ENCODE measurements at places on chromosomes 5 and 9.

DNA sequence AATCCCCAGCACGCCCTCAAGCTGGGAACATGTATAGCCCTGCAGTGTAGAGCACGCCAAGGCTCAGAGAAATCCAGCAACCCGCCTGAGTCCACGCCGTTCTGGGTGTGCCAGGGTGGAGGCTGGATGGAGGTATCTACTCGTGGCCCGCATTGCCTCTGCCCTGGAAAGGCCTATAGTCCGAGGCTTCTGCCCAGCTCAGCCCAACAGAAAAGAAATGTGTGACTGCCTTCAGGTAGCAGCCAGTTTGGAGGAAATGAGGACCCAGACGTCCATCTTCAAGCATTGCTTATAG is 18.2 kb downstream of the S1PR3 start:
- no peak for DNase-seq

GRCh38 chr9:18866121-18866831 is 166.7 kb downstream of the SAXO1 start:
- DNase-seq, result no peak

DNA sequence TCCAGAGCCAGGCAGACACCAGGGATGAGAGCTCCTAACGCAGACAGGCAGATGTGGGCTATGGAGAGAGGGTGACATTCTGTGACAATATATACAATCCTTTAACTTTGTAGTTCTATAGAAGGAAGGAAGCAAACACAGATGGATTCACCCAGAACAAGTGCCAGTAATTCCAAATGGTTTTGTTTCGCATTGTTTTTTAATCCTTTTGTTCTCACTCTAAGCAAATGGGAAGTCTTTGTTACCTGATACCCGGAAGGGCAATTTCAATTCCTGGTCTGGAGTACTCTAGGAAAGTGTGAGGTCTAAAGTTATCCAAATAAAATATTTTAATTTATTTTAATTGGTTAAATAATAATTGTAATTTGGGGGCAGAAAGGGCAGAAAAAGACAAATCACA is 2.5 kb downstream of the FRMD3 start:
- no peak for DNase-seq

DNA sequence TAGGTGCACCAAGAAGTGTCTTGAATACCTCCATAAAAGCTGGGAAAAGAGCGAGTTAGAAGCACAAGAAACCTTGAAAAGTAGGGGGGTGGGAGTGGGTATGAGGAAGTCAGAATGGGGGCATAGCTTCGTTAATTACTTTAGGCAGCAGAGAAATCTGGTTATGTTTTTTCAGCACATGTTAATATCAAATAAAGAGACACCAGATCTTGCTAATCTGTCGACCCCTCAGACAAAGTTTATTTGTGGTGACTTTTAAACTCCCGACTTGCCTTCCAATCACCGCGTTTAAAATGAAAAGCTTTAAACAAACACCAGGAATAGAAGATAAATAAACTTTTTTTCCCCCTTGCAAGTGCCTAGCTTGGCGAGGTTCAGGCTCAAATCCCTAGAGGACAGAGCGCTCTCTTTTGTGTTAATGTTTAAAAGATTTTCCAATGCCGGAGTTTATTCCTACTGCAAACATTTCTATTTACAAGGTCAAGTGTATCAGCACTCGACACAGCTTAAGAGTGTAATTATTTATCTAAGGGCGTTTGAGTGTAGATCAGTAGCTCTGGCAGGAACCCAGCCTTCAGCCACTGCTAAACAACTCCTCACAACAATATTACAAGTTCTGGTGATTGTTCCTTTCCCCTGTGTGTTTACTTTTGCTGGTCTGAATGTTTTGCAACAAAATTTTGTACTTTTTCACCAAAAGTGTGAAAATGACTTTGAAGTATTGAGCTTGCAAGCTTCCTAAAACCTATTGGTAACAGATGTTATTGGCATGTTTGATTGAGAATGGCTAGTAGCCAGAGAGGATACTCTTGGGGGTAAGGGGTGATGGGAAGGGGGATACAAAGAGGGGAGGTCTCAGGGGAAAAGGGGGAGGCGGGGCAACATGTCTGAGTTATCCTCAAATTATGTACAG is 3.8 kb downstream of the GAS1 start:
- no peak for DNase-seq

DNA sequence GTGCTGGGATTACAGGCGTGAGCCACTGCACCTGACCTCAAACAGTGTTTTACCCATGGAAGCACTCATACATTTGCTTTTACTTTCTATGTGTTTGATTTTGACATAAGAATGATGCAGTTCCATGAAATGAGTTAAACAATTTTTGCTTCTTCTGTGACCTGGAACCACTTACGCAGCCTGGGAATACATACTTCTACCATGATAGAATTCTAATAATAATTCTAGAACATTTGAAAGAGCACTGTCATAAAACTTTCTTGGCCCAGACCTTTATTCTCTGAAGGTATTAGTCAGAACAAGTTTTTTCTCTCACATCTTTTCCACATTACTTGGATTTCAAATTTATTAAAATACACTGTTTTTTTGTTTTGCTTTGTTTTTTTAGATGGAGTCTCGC is 25.3 kb upstream of the COL5A1 start:
- DNase-seq, result no peak

- no peak for DNase-seq
Observed at GRCh38 chr5:122719991-122720746, 54.7 kb upstream of the SNX2 start.

DNA sequence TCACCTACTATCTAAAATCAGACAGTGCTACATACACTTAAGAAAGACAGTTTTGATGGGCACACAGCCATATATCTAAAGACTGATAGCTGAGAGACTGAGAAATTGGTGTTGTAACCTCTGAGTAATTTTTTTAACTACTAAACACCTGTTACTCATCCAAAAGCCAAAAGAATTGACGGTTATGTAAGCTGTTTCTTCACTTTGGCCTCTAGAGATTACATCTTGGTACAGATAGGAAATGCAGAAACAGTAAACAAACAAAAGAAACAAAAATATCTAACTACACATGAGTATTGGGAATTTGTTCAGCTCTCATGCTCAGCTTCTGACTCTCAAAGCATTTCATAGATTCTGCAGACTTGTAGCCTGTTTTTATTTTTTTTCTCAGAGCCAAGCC is 152.1 kb upstream of the GAS1 start:
- no peak for DNase-seq

- DNase-seq, result no peak
Observed at GRCh38 chr5:32711362-32711680, 200 bp downstream of the NPR3 start.

- DNase-seq, result no peak
Observed at GRCh38 chr5:39850291-39850690, 425.5 kb upstream of the DAB2 start.

DNA sequence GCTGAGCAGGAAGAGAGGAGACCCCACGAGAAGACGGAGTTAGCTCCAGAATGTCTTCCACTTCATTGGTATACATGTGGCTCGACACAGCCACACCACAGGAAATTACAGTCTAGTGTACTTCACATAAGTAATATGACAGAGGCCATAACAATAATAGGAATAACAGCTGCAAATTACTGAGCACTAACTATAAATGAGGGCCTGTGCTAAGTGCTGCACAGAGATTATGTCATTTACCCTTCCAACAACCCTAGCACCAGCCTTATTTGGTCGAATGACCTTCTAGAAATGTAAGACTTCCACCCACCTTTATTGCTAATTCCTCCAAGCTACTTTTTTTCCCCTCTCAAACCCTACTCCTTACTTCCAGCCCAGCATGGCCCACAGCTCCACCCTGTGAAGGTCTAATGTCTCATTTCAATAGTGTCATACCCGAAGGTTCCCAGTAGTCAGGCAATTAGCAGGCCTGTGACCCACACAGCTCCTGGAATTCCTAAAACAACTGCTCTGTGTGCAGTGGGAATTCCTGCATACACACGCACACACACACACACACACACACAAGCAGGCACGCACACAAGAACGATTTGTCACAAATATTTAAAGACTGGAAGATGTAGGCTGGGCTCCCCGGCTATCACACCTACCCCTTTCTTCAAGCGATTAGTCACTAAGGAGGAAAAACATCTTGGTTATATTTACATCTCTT is 134.5 kb downstream of the FRMD3 start:
- DNase-seq, result no peak

- no peak for DNase-seq
Observed at GRCh38 chr5:25851301-25851700, 1187.1 kb downstream of the CDH9 start.

DNA sequence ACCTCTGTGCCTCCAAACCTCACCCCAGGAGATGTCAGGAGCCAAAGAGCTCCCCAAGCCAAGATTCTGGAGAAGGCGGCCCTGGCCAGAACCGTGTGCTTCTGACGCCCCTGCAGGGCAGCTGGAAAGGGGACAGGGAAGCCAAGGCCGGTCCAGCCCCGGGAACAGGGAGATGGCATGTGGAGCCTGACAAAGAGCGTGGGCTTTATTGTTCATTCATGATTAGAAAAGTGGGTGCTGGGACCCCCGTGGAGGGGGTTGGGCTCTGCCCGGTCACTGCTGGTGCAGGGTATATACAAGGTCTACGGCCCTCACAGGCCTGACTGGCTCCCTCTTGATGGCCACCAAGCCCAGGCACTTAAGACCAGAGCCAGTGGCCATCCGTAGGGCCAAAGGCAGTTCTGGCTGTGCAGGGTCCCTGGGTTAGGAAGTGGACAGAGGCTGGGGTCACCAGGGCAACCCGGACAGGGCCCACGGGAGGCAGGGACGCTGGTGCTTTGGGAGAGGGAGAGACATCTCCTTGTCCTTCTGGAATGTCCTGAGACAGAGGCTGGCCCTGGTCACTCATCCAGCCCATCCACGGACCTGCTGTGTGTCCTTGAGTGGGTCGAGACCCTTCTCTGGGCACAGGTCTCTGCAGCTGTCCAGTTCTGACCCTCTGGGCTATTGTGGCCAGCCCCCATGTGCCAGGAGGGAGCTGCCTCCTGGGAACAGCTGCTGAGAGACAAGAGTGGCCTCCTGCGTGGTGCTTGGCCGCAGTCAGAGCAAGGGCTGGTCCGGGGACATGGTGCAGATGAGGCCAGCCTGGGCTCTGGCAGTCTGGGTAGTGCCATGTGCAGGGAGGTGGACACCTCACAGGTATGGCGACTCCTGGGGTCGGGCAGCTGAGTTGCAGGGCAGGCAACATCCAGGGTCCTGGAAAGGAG is 12.5 kb downstream of the NINJ1 start:
- no peak for DNase-seq

- DNase-seq, result no peak
Observed at GRCh38 chr9:77534376-77535057, 113.6 kb downstream of the GNA14 start.

DNA sequence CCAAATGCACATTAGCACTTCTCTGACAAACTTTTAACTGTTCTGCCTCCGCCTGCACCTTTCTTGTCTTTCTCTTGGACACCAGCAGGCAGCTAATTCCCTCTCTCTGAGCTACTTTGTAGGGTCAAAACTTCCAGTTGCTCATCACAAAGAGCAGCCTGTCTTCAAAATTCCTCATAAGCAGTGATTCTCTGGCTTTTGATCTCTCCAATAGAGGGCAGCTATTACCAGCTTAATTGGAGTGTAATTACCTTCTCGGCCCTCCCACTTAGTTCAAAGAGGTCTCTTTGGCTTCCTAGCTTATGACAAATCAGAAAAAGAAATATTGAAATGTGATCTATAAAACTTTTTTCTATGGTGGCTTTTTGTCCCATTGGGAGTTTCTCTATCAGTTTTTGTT is 43.6 kb upstream of the RAD23B start:
- no peak for DNase-seq

GRCh38 chr9:112007575-112008240 is 111.1 kb downstream of the UGCG start:
- DNase-seq, result no peak

DNA sequence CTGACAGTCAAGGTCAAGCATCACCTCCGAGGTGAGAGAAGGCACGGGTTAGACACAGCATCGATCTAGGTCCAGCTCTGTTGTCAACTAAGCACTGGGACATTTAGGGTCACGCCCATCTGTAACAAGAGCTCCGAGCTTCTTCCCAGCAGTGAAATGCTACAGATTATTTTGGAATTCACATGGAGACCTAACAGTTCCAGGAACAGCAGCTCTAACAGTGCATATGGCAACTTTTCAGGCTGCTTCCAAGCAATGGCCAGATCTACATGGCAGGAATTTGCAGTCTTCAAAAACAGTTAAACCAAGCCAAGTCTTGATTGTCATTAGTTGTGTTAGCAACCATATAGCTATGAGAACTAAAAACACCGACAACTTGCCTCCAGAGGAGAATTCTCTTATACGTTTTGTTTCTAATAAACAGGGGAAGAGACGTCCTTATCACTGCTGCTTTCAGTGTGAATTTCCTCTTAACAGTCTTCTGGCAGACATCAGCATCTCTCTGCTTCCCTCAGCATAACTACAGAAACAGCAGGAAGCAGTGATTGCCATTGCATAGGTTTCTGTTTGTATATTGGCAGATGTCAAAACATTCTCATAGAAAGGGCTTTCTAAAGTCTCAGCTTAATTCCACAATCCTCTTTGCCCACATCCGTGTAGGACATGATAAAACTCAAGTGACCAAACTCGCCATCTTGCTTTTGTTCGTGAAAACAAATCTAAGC is 242.1 kb upstream of the DAPK1 start:
- no peak for DNase-seq

GRCh38 chr5:141560725-141561483 is 57.9 kb downstream of the DIAPH1 start:
- DNase-seq, result no peak

DNA sequence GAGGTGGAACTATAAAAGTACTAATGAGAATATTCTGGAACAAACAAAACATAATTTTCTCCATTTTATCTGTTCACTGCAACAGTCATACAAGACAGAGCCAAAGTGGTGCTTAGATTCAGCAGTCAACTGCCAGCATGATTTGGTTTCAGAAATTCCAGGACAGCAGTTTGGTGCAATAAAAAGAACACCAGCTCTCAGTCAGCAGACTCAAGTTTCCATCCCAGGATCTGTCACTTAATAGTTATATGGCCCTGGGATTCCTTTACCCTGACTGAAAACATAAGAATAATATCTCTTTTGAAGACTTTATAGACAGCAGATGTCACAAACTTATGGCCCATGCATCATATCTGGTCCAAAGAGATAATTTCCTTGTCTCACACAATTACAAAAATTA is 92.8 kb upstream of the RASEF start:
- no peak for DNase-seq

DNA sequence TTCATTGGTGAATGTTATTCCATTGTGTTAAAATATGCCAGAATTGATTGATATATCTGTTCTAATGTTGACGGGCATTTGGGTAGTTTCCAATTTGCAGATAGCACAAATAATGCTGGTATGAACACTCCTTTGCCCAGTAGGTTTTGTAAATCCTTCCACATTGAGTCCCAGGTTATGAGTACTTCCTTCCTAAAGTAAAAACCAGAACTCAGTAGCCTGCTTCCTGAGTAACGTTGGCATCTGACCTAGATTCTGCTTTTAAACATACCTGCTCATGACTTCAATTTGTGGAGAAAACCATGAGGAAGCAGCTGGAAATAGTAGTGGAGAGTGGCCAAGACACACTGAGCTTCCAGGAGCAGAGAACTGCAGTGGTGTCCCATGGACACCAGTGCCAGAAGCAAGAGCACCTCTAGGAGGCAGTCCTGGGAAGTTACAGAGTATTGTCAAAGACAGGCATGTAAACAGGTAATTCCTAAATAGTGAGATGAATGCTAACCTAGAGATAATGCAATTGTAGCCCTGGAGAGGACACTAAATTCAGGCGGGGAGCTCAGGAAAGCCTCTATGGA is 24.3 kb upstream of the RASGRF2 start:
- no peak for DNase-seq

GRCh38 chr9:99365233-99365980 is 143.3 kb downstream of the SEC61B start:
- DNase-seq, result no peak

- DNase-seq, result no peak
Observed at GRCh38 chr5:41250351-41250987, 37.1 kb upstream of the C6 start.

Data from effector CD4-positive, alpha-beta T cell (primary cell).